ENCODE measurements at places on chromosomes 13 and 19. TPM values are rescaled to one million over a fixed set of nuclear protein-coding genes. Genes with fewer than 3 reads are reported as not detected.

Gene CNFN
- total RNA-seq: not detected

Gene OPA3
- total RNA-seq: 6.0 TPM

Gene ZNF850
- 3.1 TPM for total RNA-seq

Gene ZSCAN4
- total RNA-seq: not detected

Gene ATP1A3
- total RNA-seq: 0.37 TPM

Gene CNMD
- not detected for total RNA-seq

Gene FCER2
- total RNA-seq: not detected

Gene ZNF665
- 4.4 TPM for total RNA-seq

Gene CHAF1A
- 29.7 TPM for total RNA-seq

Gene ZNF560
- 0.75 TPM for total RNA-seq

Gene PLK5
- not detected for total RNA-seq

Gene C1QTNF9
- not detected for total RNA-seq

Gene PLPPR3
- total RNA-seq: not detected

Gene FCGBP
- 2.1 TPM for total RNA-seq

Gene CEACAM8
- total RNA-seq: not detected

Gene CYP2A6
- total RNA-seq: not detected

Gene ZNF557
- total RNA-seq: 20.2 TPM

Gene ATXN8OS
- not detected for total RNA-seq

Gene DCT
- total RNA-seq: 0.12 TPM

Gene TPTE2
- not detected for total RNA-seq

Gene CYP4F8
- total RNA-seq: not detected

Gene ZNF790
- total RNA-seq: 5.0 TPM

Gene SIGLEC5
- total RNA-seq: not detected

Gene FCAR
- not detected for total RNA-seq

Gene GAPDHS
- total RNA-seq: not detected

Gene SERTAD1
- 23.4 TPM for total RNA-seq

Gene ZNF324B
- total RNA-seq: 10.0 TPM

Measured in uterine smooth muscle cell (primary cell).